ENCODE measurements at places on chromosomes 5 and 9. TPM values are rescaled to one million over a fixed set of nuclear protein-coding genes. Genes with fewer than 3 reads are reported as not detected.

DNA sequence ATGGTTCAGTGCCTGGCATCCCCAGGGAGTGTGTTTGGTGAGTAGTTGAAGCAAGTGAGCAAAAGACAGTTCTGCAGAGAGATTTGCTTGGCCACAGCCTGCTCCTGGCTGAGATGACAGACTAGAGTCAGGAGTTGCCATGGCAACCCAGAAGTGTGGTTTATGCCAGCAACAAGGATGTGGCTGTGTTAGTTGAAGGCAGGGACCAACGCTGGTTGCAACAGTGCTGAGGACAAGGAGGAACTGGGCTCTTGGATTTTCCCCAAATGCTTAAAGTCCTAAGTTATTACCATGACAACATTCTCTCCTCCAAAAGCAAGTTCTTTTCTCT, 2.7 kb downstream of the NXNL2 start:
- H3K27me3 ChIP-seq, result peaks cover 36% of the 10 kb centered on the region
- DNase-seq, result peak; percentile 25
- no peak overlapping the region for H3K27ac ChIP-seq
- H3K4me1 ChIP-seq, result peaks cover 10% of the 10 kb centered on the region

GRCh38 chr9:89850153-89850552, 245.3 kb downstream of the GADD45G start:
- H3K4me3 ChIP-seq, result no peak overlapping the region
- no peaks in the 10 kb centered on the region for H3K36me3 ChIP-seq
- DNase-seq, result no peak
- H3K4me1 ChIP-seq, result peaks cover 2% of the 10 kb centered on the region
- H3K27ac ChIP-seq, result no peak overlapping the region

- no peak overlapping the region for H3K4me3 ChIP-seq
- DNase-seq, result no peak
- no peaks in the 10 kb centered on the region for H3K4me1 ChIP-seq
- H3K36me3 ChIP-seq, result no peaks in the 10 kb centered on the region
Measured at GRCh38 chr9:38295764-38296163, 96.7 kb upstream of the ALDH1B1 start.

- H3K4me1 ChIP-seq, result no peaks in the 10 kb centered on the region
- H3K36me3 ChIP-seq, result no peaks in the 10 kb centered on the region
- no peaks in the 10 kb centered on the region for H3K27me3 ChIP-seq
- H3K4me3 ChIP-seq, result no peak overlapping the region
- H3K27ac ChIP-seq, result no peak overlapping the region
Measured at GRCh38 chr9:93683331-93684134, 107.1 kb downstream of the PHF2 start.

DNA sequence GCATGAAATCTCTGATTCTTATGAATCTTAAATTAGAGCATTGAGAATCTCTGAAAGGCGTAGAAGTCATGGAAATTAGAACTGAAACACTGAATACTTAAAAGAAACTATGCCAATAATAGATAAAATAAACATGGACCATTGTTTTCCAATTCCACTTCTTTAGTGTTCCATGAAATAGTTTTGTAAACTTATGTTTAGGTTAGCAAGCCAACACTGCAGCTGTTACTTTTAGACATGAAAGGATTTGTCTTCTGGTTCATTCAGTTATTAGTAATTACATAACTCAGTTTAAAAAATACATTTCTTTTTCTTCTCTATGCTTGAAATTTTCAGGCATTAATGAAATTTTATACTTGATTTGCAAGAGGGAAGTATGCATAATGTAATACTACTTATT, 733.4 kb upstream of the NUDT12 start:
- no peak overlapping the region for H3K27ac ChIP-seq
- no peaks in the 10 kb centered on the region for H3K36me3 ChIP-seq
- no peaks in the 10 kb centered on the region for H3K4me1 ChIP-seq
- H3K27me3 ChIP-seq, result no peaks in the 10 kb centered on the region
- no peak overlapping the region for H3K4me3 ChIP-seq

- peaks cover 76% of the 10 kb centered on the region for H3K4me1 ChIP-seq
- H3K36me3 ChIP-seq, result no peaks in the 10 kb centered on the region
- H3K27me3 ChIP-seq, result no peaks in the 10 kb centered on the region
- H3K4me3 ChIP-seq, result no peak overlapping the region
Measured at GRCh38 chr5:140242099-140242498, 60.8 kb downstream of the PFDN1 start.

GRCh38 chr5:72599519-72600370, 92.5 kb upstream of the ZNF366 start:
- H3K27ac ChIP-seq, result no peak overlapping the region
- no peaks in the 10 kb centered on the region for H3K36me3 ChIP-seq
- H3K27me3 ChIP-seq, result no peaks in the 10 kb centered on the region
- H3K4me3 ChIP-seq, result no peak overlapping the region
- H3K4me1 ChIP-seq, result peaks cover 26% of the 10 kb centered on the region

DNA sequence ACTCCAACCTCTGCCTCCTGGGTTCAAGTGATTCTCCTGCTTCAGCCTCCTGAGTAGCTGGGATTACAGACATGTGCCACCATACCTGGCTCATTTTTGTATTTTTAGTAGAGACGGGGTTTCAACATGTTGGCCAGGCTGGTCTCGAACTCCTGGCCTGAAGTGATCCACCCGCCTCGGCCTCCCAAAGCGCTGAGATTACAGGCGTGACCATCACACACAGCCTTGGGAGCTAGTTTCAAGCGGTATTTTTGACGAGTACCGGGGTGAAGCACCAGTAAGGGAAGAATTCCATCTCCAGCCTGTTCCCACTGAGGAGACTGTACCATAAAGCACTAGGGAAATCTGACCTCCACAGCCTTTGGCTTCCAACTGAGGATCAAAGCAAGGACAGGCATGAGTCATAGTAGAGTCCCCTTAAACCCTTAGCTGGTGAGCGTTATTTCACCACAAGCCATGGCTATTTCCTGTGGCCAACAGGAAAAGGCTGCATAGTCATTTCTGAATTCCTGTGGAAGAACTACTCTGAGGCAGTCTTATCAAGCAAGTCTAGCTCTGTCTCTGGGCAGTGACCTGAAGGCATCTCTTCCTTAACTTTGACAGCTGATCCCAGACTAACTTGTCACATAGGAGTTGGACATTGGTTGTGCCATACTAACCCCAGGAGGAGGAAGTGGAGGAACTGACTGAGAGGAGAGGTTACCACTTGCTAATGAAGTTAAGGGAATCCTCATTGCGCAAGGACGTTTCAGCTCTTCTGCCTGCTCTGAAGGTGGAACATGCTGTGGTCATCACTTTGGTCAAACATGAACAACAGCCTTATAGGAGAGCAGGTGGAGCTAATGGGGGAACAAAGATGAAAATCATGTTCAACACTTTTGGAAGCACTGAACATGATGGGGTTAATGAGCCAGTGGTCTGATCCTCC, 85.8 kb upstream of the DMRT1 start:
- no peak overlapping the region for H3K4me3 ChIP-seq
- H3K36me3 ChIP-seq, result peaks cover 8% of the 10 kb centered on the region
- no peaks in the 10 kb centered on the region for H3K27me3 ChIP-seq

- H3K27ac ChIP-seq, result no peak overlapping the region
- no peaks in the 10 kb centered on the region for H3K27me3 ChIP-seq
- peaks cover 29% of the 10 kb centered on the region for H3K36me3 ChIP-seq
- peaks cover 3% of the 10 kb centered on the region for H3K4me1 ChIP-seq
- no peak for DNase-seq
Measured at GRCh38 chr5:94698197-94698596, 79.7 kb downstream of the SLF1 start.

- H3K4me3 ChIP-seq, result no peak overlapping the region
- H3K36me3 ChIP-seq, result peaks cover 79% of the 10 kb centered on the region
- no peaks in the 10 kb centered on the region for H3K4me1 ChIP-seq
- no peaks in the 10 kb centered on the region for H3K27me3 ChIP-seq
- DNase-seq, result no peak
Measured at GRCh38 chr5:110757118-110757729, 18.4 kb downstream of the SLC25A46 start.

Gene FLT4
- 10.8 TPM for polyA plus RNA-seq

Gene RNF183
- not detected for polyA plus RNA-seq

- peaks cover 12% of the 10 kb centered on the region for H3K4me1 ChIP-seq
- DNase-seq, result no peak
- peaks cover 61% of the 10 kb centered on the region for H3K27me3 ChIP-seq
- H3K36me3 ChIP-seq, result no peaks in the 10 kb centered on the region
Measured at GRCh38 chr9:214351-214647, 366 bp upstream of the DOCK8 start.

Gene IL4
- not detected for polyA plus RNA-seq

GRCh38 chr9:134367791-134368490, 41.7 kb downstream of the RXRA start:
- no peak overlapping the region for H3K4me3 ChIP-seq
- peaks cover 77% of the 10 kb centered on the region for H3K4me1 ChIP-seq
- DNase-seq, result no peak
- no peaks in the 10 kb centered on the region for H3K27me3 ChIP-seq
- H3K36me3 ChIP-seq, result no peaks in the 10 kb centered on the region
- peak overlapping the region; percentile 94 for H3K27ac ChIP-seq

- no peaks in the 10 kb centered on the region for H3K27me3 ChIP-seq
- DNase-seq, result no peak
- no peak overlapping the region for H3K4me3 ChIP-seq
- H3K36me3 ChIP-seq, result no peaks in the 10 kb centered on the region
Measured at GRCh38 chr5:139181835-139182452, 16.2 kb downstream of the SIL1 start.

DNA sequence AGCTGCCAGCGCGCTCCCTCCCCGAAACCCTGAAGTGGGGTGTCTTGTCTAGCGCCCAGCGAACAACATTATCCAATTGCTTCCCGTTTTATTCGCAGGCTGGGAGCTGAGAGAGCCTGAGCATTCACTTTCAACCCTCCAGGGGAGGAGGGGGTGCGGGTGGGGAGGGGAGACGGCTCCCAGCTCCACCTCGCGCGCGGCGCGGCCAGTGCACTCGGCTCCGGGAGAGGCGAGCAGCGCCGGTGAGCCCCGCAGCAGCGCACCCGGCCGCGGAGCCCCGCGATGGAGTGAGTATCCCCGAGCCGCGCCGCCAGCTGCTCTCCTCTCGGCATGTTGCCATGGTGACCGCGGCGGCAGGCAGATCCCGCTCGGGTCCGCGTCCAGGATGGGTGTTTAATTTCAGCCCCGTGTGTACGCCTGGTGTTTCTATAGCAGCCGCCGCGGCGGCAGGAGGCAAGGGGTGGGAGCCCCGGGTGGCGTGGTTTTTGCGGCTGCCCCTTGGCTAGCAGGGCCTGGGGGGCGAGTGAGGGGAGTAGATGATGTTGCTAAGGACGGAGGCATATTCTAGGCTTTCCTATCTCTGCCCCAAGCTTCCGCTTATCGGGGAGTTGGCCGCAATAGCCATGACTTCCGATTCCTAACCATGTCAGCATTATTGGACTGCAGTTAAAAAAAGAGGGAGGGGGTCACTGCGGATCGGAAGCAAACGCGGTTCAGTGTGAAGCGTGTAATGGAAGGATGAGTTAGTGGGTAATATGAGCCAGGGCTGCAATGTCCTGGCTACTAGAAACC, 139.2 kb upstream of the PALM2AKAP2 start:
- H3K4me3 ChIP-seq, result peak overlapping the region; percentile 51
- H3K4me1 ChIP-seq, result peaks cover 20% of the 10 kb centered on the region
- H3K27ac ChIP-seq, result no peak overlapping the region
- H3K36me3 ChIP-seq, result no peaks in the 10 kb centered on the region
- H3K27me3 ChIP-seq, result peaks cover 35% of the 10 kb centered on the region
- DNase-seq, result peak; percentile 61

Gene MAMDC2
- polyA plus RNA-seq, result 7.3 TPM

DNA sequence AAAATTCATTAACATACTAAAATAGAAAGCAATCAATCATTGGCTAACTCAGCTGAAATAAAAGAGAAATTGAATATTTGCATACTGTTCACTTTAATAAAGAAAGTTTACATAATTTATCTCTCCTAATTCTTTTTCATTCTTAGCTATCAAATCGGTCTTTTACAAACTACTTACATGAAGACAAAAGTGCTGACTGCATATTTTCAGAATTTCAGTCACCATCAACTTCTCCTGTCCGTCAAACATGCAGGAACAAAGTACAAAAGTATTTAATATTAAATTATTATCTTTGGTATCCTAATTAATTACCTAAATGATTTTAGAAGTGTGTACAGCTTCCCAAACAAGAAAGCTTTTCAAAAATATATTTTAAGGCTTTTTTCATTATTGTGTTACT, 248.4 kb downstream of the CYLC2 start:
- H3K27ac ChIP-seq, result no peak overlapping the region
- H3K36me3 ChIP-seq, result no peaks in the 10 kb centered on the region
- H3K4me3 ChIP-seq, result no peak overlapping the region
- no peaks in the 10 kb centered on the region for H3K4me1 ChIP-seq
- no peak for DNase-seq

Gene IFNK
- not detected for polyA plus RNA-seq

Gene SPATA31D4
- not detected for polyA plus RNA-seq

- H3K4me3 ChIP-seq, result no peak overlapping the region
- DNase-seq, result no peak
- peaks cover 52% of the 10 kb centered on the region for H3K4me1 ChIP-seq
Measured at GRCh38 chr9:128550226-128550625, 2.2 kb upstream of the SPTAN1 start.

DNA sequence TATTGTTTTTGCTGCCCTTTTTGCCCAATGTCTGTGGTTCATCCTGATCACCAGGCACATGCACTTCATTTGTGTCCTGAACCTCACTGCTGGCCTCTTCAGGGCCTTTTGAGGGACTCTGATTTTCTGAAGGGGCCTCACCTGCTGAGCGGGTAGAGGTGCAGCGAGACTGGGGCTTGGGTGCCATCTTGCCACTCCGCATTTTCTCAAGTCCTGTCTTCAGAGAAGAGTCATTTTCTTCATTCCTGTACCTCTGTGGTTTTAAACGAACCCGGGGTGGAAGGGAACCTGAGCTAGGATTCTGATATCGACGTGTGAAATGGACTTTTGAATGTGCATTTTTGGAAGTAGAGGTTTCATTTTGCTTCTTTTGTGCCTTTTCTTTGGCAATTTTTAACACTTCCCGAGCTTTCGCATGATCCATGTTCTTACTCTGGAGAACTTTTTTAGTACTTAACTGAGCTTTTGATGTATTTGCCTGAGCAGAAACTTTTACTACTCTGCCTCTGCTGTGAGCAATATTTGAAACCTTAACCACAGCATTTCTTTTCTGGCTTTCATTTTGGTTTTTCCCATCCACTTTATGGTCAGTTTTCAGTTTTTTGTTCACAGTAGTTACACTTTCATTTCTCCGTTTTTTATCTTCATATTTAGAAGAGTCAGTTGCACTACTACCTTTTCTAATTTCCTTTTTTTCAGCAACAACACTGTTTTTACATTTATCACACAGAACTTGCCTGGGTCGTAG, 26.1 kb downstream of the PWWP2A start:
- H3K27ac ChIP-seq, result no peak overlapping the region
- no peak overlapping the region for H3K4me3 ChIP-seq
- no peaks in the 10 kb centered on the region for H3K4me1 ChIP-seq
- no peaks in the 10 kb centered on the region for H3K27me3 ChIP-seq
- H3K36me3 ChIP-seq, result no peaks in the 10 kb centered on the region

GRCh38 chr5:142314109-142314508, 10.7 kb downstream of the SPRY4 start:
- DNase-seq, result no peak
- peaks cover 83% of the 10 kb centered on the region for H3K4me1 ChIP-seq
- no peaks in the 10 kb centered on the region for H3K27me3 ChIP-seq
- peaks cover 4% of the 10 kb centered on the region for H3K36me3 ChIP-seq

DNA sequence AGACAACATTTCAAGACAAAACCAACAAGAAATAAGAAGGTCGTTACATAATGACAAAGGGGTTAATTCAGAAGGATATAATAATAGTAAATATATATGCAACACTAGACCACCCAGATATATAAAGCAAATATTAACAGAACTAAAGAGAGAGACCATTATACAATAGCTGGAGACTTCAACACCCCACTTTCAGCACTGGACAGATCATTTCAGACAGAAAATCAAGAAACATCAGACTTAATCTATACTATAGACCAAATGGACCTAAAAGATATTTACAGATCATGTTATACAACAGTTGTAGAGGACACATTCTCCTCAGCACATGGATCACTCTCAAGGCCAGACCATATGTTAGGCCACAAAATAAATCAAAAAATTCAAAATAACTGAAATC, 26.8 kb downstream of the CERT1 start:
- H3K27me3 ChIP-seq, result no peaks in the 10 kb centered on the region
- no peak overlapping the region for H3K27ac ChIP-seq
- H3K4me1 ChIP-seq, result no peaks in the 10 kb centered on the region
- no peak overlapping the region for H3K4me3 ChIP-seq
- DNase-seq, result no peak
- H3K36me3 ChIP-seq, result peaks cover 2% of the 10 kb centered on the region
